ENCODE measurements at places on chromosomes 5 and 9.

DNA sequence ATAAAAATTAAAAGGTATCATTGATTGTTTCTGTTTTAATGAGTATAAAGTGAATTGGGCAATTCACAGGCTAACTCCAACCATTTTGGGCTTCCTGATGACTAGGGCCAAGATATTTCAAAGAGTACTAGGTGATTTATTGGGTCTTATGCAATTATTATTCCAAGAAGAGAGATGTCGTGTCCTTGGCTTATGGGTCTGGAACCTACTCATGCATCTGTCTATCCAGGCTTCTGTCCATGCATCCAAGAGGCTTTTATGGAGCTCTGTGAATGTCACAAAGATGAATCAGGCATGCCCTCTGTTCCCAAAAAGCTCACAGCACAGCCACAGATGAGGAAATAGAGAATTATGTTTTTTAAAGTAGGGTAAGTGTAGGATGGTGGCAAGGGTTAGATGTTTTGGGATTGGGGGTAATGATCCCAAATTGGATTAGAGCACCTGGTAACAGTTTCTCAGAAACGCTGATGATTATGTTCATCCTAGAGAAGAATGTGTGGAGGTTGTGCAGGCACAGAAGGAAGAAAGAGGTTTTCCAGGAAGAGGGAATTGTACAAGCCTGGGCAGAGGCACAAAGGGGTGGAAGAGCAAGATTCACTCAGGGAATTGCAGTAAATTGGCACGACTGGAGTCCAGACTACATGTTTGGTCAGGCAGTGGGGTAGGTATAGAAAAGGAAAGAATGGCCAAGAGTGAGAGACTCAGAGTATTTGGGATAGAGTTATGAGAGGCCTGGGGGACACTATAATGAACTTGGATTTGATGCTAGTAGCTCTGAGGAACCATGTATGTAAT is 83.0 kb upstream of the TNC start:
- no peak for DNase-seq

- DNase-seq = no peak
Measured at GRCh38 chr5:142358648-142359047, 33.8 kb upstream of the SPRY4 start.

- DNase-seq = no peak
Measured at GRCh38 chr9:105912863-105913516, 218.6 kb downstream of the TMEM38B start.

DNA sequence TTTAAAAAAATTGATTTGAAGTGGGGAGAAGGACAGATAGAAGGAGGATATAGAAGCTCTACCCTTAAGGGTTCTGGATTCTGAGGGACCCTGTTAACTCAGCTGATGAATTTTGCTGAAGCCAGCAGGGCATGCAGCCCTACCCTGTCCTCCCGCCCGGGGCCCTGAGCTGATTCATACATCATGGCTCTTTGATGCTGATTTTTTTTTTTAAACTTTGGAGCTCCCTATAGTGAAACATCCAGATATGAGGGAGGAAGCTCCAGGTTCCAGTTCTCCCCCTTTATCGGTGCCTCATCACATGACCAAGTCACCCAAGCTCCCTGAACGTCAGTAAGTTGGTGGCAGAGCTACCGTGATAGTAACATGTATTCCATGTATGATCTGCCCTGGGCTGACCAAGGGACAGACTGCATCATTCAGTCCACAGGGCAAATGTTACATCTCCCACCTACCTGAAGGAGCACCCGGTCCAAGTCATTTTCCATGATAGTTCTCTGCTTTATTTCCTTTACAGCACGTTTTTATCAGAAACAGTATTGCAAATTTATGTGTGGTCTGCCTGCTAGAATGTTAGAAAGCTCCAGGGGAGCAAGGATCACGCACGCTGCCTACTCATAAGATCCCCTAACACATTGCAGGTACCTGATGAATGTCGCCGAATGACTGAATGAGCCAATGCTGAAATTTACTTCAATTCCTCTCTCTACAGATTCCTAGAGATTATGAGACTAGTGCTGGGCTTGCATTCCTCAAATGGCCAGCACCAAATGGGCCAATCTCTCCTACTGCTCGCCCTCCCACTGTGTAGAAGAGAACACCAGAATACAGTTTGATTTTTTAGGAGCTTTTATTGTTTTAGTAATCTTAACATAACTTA is 25.9 kb downstream of the SPARC start:
- no peak for DNase-seq

GRCh38 chr5:122473138-122473843 is 161.3 kb downstream of the SNCAIP start:
- no peak for DNase-seq

DNA sequence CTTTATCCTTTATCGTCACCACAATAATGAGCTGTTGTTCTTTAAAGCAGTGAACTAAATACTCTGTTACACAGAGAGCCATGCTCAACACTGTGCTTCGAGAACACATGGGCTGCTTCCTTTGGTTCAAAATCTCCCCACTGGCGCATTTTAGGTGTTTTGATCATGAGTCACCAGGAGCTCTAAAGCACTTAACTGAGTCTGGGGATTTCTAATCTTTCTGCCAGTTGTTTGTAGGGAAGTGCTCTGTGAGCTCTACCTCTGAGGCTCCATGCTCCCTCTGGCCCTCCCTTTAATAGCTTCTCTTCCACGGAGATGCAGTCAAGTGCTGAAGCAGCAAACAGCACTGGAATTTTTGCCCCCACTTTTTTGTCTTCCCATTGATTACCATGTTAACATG is 17.0 kb downstream of the ERAP2 start:
- no peak for DNase-seq

GRCh38 chr9:8736805-8737204 is 937.2 kb upstream of the DMAC1 start:
- DNase-seq = no peak

DNA sequence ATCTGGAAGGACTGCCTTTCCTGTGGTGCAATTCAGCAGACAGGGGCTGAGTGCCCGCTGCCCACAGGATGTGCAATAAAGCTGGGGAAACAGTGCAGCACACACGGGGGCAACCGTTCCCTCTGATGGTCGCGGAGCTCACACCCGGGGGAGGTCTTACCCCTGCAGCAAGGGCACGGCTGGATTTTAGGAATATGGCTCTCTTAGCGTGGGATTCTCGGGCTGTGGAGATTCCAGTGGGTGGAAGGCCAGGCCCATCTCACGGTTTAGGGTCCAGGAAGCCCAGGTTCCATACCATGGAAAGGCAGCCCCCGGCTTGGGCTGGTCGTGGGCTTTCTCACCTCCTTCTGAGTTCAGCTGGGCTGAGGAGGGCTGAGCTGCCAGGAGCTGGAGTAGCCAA is 244.1 kb downstream of the MED10 start:
- no peak for DNase-seq

DNA sequence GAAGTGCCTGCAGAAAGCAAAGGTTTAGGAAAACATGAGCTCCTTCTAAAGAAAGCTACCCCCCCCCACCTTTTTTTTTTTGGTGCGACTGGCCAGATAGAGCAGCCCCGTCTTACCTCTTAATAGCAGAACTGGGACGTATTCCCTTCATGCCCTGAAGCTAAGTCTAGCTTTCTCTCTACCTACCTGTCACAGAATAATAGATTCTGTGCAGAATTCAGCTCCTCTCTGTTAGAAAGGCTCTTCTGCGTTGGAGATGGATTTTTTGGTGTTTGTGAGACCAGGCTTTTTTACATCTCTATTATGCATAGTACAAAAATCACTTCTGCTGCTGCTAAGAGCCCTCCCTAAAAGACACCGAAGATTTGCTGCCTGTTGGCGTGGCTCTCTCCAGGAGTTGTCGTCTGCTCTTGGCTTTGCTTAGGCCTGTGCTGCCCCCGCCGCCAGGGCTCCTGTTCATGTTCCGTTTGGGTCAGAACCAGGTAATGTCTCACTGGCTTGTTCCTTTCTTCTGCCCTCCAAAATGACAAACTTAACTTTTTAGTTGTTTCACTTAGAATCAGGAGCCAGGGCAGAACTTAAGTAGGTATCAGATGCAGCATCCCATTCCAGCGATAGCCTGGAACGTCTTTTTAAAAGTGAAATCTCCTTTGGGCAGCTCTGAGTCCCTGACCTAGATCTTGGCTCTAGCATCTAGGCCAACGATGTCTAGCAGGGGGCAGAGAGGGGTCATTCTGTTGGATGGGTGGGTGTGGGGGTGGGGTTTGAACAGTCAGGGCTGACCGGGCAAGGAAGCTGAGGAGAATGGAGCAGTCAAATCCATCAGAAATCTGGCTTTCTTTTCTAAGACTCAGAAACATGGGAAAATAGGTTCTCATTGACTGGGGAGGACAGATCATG is 2.5 kb downstream of the TRIO start:
- DNase-seq = no peak

DNA sequence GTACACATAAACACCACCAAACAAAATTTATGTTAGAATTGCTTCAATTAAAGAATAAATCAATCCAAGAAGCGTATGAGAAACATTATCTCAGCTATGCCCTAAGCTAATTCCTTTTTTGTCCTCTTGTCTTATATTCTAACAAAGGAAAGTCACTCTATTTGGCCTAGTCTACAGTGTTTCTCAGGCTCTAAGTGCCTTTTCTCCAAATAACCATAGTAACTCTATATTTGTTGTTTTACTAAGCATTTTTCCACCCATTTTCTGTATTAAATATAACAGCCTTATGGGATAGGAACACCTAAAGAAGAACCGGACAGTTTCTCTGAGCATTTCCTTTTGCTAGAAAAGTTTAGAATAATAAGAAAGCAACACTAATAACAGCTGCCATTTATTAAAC is 120.1 kb upstream of the MTAP start:
- no peak for DNase-seq

GRCh38 chr9:98236901-98237487 is 18.5 kb downstream of the TBC1D2 start:
- no peak for DNase-seq

- DNase-seq = no peak
Measured at GRCh38 chr5:151772029-151772845, 483 bp downstream of the G3BP1 start.

GRCh38 chr9:94908583-94909249 is 182.2 kb downstream of the AOPEP start:
- no peak for DNase-seq

- DNase-seq = no peak
Measured at GRCh38 chr5:166031926-166032325, 2259.5 kb upstream of the WWC1 start.

- no peak for DNase-seq
Measured at GRCh38 chr9:128798896-128799295, 11.8 kb downstream of the TBC1D13 start.

DNA sequence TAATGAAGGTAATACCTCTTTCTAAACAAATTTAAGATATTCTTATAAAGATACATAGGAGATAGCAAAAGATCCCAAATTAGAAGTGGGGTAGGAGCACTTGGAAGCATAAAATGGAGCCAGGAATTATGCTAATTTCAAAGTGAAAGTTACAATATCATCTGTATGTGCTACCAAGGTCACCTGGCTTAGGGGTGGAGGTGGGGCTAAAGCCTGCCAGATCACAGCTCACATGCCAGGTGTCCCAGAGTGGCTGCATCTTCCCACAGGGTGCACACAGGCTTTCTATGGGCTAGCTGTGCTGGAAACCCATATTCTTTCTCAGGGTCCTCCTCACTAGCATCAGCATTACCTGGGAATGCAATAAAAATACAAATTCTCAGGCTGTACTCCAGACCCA is 118.2 kb upstream of the TXNDC8 start:
- DNase-seq = no peak

GRCh38 chr5:156340893-156341292 is 13.9 kb downstream of the SGCD start:
- no peak for DNase-seq

DNA sequence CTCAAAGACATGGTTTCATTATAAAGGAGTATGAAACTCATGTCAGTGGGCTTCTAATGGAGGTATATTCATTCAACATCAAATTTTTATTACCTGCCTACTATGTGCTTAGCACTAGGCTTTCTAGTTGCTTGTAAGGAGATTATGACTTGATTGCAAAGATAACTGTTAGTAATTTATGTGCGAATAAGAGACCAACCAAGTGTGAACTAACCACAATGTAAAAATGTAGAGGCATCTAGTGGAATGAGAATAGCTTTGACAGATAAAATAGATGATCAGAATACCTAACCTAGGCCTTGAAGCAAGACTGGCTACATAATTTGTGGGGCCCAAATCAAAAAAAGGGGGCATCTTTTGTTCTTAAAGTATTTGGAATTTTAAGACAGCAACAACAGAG is 13.0 kb upstream of the PPP2R2B start:
- DNase-seq = no peak

DNA sequence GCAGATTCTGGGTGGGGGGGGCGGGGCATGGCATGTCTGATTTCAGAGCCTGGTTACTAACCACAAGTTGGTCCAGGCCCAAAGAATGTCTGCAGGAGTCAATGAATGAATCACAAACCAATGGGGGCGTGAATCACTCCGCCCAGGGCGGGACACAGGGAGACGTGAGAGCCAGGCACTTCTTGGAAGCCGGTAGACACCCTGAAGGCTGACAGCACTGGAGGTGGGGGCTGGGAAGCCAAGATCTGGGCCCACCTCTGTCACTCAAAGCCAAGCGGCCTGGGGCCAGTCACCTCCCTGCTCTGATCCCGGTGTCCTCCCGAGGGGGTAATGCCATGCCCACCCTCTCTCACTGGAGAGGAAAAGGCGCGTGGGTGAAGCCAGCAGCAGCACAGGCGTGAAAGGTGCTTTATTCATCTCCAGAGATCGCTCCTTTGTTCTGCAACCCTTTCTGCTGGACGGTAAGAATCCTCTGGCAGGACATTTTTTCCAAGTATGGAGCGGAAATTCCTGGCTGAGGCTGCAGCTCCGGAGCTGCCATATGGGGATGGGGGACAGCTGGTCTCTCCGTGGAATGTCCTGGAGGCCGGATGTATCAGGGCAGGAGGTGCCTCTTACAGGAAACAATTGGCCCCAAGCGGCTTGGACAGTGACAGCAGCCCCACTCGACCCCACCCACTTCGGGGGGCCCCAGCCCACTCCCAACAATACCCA is 85.0 kb downstream of the STK10 start:
- no peak for DNase-seq

DNA sequence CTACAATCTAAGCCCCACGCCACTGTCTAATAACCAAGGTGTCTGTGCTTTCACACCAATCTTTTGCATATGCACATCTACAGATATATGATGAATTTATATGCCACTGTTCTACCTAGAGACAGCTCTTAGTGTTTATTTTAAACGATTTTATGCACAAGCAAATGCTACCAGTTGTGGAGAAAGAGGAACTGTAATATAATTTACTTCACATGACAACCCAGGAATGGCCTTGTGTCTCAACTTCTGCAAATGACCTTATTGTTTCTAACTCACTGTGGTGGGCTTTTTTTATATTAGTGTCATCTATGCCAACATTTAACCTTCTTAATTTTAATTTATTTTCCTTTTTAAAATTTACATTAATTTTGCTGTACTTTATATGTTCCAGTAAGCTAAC is 531.1 kb upstream of the TLE4 start:
- no peak for DNase-seq

Data from GM06990 (cell line).